Smooth muscle cell of trachea (primary cell): ENCODE measurements at places on chromosomes 4 and X. TPM values are rescaled to one million over a fixed set of nuclear protein-coding genes. Genes with fewer than 3 reads are reported as not detected.

The HTN1 gene
- total RNA-seq = not detected in 2 replicates

The MAGEA8 gene
- not detected in 2 replicates for total RNA-seq

The ZFYVE28 gene
- 14.8 and 23.3 TPM in 2 replicates for total RNA-seq

The GAGE12F gene
- total RNA-seq = not detected in 2 replicates

The FDCSP gene
- not detected in 2 replicates for total RNA-seq

The CT55 gene
- total RNA-seq = not detected in 2 replicates

The ZDHHC15 gene
- total RNA-seq = under 0.01 TPM in 1 of 2 replicates, not detected in the other

The NHSL2 gene
- 16.7 and 19.8 TPM in 2 replicates for total RNA-seq

The SRPX gene
- 291 and 389 TPM in 2 replicates for total RNA-seq
